ENCODE measurements at places on chromosomes 13 and 19.

DNA sequence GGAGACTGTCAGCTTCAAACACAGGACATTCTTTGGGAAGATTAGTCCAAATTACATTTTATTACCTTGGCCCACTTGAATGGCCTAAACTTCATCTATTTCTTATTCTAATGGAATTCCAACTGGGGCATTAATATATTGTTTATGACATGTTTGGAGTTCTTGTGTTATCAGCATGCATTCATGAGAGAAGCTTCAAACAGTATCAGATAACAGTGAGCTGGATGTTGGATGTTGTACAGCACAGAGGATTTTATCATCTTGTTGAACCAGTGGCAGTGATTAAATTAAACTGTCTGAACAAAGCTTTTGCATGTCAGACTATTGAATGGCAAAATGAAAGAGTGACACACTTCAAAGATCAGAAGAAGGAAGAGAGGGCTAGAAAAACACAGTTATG is 50.0 kb downstream of the MZT1 start:
- no peak for DNase-seq

GRCh38 chr19:38513762-38514167 is 80.3 kb downstream of the RYR1 start:
- DNase-seq: no peak

DNA sequence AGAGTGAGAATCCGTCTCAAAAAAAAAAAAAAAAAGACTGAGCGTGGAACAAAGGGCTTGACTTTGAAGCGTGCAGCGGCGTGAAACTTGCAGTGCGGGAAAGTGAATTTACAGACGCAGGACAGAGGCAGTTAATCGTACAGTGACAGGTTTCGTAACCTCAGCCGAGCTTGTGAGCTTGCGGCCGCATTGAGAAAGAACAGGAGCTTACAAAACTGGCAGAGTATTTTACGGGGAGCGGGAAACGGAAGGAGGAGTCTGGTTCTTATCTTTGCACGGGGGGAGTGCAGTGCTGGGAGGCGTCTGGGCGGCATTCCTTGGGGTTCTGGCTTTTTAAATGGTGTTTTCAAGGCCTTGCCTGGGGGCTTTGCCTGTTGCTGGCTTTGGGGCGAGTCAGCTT is 6.0 kb upstream of the BSG start:
- no peak for DNase-seq

- DNase-seq: no peak
Measured at GRCh38 chr13:47964863-47965262, 36.2 kb downstream of the SUCLA2 start.

- no peak for DNase-seq
Measured at GRCh38 chr13:113429608-113429985, 23.7 kb downstream of the ADPRHL1 start.

GRCh38 chr13:63840551-63841421 is 2425.1 kb upstream of the PCDH20 start:
- no peak for DNase-seq

GRCh38 chr13:74651121-74651520 is 516.9 kb upstream of the KLF12 start:
- no peak for DNase-seq

DNA sequence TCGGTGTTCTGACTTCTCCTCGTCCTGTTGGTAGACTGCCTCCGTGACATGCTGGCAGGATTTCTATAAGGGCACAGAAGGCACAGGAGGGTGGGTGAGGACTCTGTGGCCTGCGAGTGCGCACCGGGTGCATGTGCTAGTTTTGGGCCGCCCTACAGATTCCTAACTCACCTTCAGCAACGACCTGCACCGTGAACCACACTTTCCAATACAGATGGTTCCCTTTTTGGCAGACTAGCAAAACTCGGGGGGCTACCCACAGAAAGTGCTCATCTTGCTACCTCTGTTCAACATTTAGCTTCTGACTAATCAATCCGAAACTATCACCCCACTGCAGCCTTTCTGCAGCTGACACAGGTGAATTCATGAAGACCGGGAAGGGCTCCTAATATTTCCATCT is 14.1 kb upstream of the AMER2 start:
- no peak for DNase-seq

DNA sequence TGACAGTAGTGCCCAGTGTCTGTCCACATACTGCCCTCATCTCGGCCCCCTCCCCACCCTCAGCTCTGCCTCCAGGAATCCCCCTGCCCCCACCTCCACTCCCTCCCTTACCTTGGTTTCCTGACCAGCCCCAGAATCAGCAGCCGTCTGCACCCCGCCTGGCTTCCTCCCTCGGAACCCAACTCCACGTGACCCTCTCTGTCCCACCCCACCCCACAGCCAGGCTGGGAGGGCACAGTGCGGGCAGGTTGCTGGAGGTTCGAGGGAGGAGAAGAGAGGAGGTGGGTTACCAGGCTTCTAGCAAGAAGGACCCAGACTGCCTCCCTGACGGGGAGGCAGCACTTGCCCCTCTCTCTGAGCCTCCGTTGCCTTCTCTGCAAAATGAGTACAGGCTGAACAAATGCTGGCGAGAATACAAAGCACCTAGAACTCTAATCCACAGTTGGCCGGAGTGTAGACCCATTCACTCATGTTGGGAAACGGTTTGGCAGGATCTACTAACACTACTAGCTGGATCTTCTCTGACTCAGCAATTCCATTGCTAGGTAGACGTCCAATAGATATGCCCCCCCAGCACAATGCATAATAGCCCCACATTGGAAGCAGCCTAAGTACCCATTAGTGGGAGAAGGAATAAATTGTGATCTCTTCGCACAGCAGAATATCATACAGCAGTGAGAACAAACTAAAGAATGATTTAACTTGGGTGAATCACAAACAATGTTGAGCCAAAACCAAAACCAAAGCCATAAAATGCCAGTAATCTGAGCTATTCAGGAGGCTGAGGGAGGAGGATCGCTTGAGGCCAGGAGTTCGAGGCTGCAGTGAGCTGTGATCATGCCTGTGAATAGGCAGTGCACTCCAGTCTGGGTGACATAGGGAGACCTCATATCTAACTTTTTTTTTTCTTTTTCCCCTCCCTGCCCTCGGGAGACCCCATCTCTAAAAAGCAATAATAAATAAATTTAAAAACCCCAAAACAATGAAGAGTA is at the start of gene RASAL3:
RASAL3 (minus strand) TSS at position 151 of the 992 bp plus-strand sequence. CDS start 186 bp downstream, outside the sequence.
- DNase-seq: peak; percentile 61

- no peak for DNase-seq
Measured at GRCh38 chr13:113969311-113969972, 4.4 kb downstream of the C13orf46 start.

DNA sequence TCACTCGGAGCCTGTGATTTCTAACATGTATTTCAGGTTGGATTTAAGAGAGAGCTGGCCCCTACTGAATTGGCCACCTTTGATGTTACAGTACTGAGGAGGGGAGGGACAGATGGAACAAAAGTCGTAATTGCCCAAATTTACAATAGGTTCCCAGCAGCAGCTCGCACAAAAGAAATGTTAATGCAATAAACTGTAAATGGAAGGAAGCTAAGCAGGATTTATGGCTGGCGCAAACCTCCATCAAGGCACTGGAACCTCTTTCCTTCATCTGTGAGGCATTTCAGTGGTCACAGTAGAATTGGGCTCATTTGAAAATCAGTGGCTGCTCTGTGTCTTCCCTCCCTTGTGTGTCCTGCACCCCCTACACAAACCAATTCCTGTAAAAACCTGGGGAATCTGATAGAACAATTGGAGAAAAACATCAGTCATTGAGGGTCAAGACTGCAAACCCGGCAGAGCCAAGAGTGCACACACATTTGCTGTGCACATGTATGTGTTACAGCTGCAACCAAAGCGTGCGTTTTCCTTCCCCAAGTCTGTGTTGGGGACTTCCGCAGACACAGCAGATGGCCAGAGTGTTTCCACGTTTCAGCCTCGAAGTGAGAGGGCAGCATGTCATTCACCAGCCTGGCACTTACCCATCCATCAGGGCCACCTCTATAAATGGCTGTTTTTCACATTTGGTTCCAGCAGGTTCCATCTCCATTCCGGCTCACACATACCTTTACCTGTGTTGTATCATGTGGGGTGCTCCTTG is 192.8 kb downstream of the TM9SF2 start:
- no peak for DNase-seq

GRCh38 chr19:33273881-33274662 is 28.3 kb downstream of the CEBPA start:
- no peak for DNase-seq

DNA sequence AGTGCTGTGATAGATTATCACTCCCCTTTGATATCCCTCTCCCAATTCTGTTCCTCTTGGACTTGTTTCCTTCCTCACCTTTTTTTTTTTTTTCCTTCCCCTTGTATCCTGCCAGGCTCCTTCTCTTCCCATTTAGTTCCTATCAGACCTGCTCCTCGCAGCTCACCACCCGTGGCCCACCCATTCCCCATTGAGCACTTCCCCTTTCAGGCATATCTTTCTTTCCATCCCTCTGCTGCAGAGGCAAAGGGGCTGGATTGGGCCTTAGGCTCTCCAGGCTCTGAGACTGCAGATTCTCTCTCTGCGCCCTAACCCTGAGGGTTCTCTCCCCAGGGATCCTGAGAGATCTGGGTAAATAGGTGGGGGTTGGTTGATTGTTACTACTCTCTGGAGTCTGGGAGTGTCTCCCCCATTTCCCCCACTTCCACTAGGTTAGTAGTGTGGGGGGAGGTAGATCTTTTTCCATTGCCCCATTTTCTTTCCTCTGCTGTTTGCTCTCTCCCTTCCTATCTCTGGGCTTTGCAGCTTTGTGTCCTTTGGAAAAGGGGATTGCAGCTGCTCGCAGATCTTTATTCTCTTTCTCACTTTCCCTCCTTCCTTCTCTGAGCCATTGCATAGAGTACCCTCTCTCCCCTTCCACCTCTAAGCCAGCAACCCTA is 2.3 kb downstream of the ARHGAP35 start:
- DNase-seq: no peak

DNA sequence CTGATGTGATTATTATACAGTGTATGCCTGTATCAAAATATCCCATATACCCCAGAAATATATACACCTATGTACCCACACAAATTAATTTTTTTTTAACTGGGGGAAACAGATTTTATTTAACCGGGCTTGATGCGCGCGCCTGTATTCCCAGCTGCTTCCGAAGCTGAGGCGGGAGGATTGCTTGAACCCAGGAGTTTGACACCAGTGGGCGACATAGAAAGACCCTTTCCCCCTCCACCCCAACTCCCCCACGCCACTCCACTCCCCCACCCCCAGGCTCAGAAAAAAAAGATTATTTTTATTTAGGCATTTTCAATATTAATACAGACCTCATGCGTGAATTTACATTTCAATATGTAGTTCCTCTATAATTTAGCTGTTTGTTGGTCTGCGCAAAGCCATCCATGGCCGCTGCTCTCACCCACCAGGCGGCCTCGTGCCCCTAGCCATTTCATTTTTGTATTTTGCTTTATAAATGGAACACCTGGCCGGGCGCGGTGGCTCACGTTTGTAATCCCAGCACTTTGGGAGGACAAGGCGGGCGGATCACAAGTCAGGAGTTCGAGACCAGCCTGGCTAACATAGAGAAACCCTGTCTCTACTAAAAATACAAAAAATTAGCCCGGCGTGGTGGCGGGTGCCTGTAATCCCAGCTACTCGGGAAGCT is 836 bp upstream of the VPS36 start:
- no peak for DNase-seq

DNA sequence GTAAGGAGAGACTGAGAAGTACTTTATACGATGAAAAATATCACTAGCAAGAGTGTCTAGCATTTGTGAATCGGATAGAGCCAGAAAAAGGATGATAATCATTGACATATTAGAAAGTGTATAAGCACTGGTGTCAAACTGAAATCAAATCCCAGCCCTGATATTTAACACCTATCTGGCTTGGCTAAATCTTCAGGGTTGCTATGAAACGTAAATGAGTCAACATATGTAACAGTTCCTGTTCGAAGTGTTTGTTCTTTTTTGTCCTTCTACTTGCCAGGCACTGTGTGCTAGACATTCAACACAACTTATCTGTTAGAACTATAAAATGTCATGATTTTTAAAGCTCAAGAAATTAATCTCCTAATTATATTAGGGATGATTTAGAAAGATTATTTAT is 40.8 kb downstream of the SERPINE3 start:
- no peak for DNase-seq

GRCh38 chr19:48970923-48971395 is 5.8 kb downstream of the FTL start:
- DNase-seq: peak; percentile 42

DNA sequence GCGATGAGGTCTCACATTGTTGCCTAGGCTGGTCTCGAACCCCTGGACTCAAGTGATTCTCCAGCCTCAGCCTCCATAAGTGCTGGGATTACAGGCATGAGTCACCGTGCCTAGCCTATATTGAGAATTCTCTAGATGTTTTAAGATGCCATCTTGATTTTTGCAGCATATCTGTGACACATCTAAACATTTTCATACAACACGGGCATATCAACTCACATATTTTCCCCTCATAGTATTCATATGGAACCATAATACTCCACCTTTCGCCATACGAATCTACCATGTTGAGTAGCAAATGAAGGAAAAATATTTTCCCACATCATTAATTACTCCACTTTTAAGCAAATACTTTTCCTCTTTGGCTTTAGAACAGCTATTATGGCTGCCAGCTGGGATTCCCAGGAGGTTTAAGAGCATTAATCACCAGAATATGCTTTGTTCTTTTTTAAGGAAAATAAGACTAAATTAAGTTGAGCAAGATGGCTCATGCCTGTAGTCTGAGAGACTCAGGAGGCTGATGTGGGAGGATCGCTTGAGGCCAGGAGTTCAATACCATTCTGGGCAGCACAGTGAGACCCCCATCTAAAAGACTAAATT is 56.9 kb upstream of the GTF2F2 start:
- DNase-seq: no peak

- DNase-seq: no peak
Measured at GRCh38 chr13:81058211-81058915, 717.4 kb upstream of the SPRY2 start.
